HEK293T (cell line): ENCODE measurements at places on chromosomes 7 and 10.

DNA sequence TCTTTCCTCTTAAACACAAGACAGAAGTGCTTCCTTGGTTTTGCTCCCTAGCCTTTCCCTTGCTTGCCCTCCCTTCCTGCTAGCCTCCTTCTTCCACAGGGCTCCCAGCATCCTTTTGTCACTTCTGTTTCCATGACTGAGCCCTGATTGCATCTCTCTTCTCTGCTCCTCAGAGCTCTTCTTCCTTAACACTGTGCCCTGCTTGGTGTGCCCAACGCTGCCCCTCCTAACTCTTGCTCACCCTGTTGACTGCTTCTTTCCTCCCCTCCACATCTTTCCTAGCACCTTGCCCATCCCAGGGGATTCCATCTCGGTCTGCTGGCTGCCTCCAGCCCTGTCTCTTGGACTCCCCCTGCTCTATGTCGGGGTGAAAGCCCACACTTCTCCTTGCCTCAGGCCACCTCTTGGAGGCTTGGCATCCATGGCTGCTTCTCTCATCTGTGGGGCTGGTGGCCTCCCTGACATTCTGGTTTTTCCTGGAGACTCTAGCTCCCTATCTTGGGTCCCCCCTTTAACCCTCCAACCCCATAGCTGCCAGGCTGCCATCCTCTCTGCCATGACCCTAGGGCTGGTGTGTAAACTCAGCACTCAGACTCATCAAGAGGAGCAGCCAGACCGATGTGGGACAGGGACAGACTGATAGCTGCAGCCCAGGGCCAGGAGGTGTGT, 5.8 kb downstream of the IGFBP1 start:
- DNase-seq: no peak

DNA sequence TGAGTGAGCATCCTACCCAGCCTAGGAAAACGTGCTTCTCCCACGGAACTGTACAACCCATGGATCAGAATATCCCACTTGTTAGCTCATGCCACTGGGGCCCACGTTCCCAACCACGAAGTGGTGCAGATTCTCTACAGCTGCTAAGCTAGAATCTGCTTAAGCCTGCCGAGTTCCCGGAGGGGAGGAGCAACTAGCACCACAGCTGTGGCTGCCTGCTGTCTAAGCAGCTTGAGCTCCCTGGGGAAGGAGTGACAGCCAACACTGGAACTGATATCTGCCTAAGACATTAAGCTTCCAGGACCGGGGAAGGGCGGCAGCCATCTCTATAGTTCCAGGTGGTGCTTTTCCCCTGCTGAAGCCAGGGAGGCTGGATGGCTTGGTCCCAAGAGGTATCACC, 334.7 kb upstream of the CHRM2 start:
- DNase-seq: no peak

DNA sequence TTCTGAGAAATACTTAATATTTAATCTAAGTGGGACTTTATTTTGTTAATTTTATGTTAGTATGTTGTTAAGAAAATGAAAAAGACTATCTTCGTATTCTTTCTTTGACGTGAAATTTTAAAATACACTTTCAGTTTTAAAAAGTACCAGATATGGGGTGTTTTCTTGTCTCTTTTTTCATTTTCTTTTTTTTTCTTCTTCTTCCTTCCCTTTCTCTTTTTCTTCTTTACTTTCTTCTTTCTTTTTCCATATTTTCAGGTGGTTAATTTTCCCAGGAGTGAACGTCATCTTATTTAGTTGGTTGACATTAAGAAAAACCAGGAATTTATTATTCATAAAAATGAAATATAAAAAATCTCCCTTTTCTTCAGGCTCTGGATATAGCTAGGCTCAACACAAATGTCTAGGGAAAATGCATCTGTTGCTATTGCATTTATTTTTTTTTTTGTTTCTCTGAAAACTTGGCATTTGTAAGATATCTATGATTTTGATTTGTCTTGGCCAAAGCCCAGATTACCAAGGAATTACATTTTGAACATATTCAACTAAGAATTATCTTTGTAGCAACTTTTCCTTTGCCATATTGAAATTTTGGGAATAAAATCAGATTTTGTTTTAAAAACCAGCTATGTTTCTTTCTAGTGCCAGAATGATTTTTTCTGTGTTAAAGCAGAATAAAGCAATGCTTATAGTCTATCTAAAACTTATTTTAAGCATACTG, 241.3 kb upstream of the FOXP2 start:
- DNase-seq: no peak

GRCh38 chr7:74092321-74092963, 8.8 kb downstream of the LIMK1 start:
- DNase-seq: no peak

DNA sequence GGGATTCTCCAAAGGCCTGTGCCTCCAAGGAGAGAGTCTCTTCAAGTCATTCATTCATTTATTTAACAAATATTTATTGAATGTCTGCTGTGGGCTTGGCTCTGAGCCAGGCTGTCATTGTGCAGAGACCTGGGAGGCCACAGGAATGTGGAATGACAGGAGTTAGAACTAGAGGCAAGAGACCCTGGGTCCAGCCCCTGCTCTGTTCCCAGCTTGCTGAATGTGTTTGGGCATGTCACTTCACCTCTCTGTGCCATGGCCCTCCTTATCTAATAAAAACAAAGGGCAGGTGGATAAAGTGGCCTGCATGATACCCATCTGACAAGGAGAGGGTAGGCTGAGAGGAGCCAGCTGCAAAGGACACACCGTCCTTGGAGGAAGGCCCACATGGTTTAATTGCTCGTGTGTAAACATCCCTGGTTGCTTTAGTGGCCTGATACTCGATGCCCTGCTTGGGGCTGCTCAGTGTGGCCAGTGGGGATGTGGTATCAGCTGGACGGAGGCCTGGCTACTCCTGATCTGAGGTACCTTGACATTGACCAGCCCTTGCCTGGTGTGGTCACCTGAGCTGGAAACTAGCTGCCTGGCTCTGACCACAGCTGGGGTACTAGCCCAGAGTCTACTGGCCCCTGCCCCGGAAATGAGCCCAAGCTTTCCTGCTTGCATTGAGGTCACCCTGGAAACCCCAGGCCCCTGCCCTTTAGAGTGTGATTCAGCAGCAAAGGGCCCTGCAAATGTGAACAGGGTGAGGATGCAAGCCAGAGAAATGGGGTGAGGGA, 116.2 kb downstream of the CDH23 start:
- no peak for DNase-seq

- DNase-seq: no peak
Measured at GRCh38 chr10:77611221-77611620, 26.4 kb downstream of the KCNMA1 start.

DNA sequence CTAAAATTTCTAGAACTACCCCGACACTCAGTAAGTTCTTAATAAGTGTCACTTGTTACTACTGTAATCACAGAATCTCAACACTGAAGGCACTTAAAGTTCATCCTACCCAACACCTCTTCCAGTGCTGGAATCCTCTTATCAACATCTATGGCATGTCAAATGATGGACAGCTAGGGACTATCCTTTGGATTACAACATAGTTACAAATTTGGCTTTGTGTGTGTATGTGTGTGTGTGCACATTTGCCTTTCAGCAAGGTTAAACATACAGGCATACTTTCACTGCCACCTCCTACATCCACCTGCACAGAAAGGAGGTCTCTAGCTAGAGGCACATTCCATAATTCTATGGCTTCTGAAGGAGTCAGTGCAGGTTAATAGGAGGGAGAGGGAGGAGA, 25.8 kb downstream of the PTTG1IP2 start:
- no peak for DNase-seq

DNA sequence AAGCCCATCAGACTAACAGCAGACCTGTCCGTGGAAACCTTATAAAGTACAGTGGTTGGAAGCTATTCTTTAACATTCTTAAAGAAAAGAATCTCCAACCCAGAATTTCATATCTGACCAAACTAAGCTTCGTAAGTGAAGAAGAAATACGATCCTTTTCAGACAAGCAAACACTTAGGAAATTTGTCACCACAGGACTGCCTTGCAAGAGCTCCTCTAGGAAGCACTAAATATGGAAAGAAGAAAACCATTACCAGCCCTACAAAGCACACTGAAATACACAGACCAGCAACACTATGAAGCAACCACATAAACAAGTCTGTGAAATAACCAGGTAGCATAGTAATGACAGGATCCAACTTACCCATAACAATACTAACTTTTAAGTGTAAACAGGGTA, 177.7 kb upstream of the PRSS1 start:
- no peak for DNase-seq
